DMS53 (cell line): ENCODE measurements at places on chromosomes 7 and 10.

DNA sequence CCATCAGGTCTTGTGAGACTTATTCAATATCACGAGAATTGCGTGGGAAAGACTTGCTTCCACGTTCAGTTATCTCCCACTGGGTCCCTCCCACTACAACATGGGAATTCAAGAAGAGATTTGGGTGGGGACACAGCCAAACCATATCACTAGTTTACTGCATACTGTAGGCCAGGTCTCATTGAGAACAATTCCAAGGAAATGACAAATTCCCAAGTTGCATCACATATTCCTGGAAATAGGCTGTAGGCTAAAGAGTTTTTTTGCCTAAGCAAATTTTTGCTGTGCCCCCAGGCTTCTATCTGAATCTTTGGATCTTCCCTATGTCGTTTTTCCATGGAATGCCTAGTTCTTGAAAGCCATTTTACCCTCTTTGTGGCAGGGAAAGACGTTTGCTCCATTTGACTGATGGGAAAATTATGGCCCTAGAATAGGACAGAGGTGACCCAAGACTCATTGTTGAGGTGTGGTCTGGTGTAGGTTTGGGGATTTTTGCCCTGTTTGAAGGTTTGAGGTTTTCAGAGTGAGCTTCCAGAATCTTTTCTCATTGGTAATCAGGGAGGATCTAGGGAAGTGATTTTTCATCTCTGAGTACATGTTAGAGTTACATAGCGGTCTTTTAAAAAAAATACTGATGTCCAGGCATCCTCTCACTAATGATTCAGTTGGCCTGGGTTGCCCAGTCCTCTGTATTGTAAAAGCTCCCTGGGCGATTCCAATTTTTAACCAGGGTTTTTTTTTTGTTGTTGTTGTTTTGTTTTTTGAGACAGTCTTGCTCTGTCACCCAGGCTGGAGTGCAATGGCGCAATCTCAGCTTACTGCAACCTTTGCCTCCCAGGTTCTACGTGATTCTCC, 44.4 kb downstream of the TACR2 start:
- no peak for DNase-seq

DNA sequence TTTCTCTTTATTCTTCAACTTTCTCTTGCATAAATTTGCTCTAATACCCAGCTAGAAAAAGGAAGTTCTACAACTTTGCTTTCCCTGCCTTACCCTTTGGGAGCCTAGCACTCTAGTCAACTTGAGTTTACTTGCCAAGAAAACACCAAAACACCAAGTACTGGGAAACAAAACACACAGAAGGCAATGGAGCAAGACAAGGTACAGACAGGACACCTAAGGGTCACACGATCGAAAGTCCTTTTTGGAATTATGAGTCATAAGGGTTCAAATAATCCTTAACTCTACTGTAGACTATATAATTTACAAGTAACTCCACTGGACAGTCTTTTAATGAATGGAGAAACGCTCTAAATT, 42.6 kb upstream of the ANAPC16 start:
- no peak for DNase-seq

GRCh38 chr7:139984642-139985539, 77.9 kb downstream of the PARP12 start:
- DNase-seq, result no peak

GRCh38 chr10:126081841-126082466, 185.6 kb downstream of the FANK1 start:
- DNase-seq, result no peak

DNA sequence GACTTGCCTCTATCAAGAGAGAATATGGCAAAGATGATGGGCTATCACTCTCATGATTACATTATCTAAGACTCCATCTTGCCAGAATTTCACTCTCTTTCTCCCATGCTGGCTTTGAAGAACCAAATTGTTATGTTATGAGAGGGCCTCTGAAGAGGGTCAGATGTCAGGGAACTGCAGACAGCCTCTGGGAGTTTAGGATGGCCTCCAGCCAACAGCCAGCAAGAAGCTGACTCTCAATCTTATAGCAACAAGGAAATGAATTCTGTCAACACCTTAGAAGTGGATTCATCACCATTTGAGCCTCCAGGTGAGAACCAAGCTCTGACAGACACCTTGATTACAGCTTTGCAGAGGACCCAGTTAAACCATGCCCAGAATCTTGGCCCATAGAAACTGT, 33.6 kb downstream of the ZNF22 start:
- DNase-seq, result peak; percentile 15

DNA sequence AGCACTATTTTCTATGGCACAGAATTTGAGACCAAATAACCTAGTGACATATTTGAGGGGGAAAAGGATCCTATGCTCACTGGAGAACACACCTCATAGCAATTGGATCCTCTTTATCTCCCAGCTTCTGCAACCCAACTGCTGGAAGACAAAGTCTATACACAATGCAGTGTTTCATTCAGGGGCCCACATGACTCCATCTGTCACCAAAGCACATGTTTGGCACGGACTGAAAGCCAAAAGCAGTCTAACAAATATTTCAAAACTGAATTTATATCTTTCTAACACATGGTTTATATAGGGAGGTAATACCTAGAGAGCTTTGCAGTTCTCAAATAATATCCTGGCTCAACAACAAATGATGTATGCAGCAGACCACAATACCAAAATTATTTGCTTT, 39.2 kb downstream of the ADAM12 start:
- no peak for DNase-seq

GRCh38 chr7:141654551-141654950, 47.4 kb downstream of the DENND11 start:
- peak; percentile 95 for DNase-seq

- DNase-seq, result peak; percentile 85
Observed at GRCh38 chr7:136336932-136337331, 359.8 kb upstream of the MTPN start.

GRCh38 chr10:42979721-42980467, 97.0 kb upstream of the RET start:
- no peak for DNase-seq

DNA sequence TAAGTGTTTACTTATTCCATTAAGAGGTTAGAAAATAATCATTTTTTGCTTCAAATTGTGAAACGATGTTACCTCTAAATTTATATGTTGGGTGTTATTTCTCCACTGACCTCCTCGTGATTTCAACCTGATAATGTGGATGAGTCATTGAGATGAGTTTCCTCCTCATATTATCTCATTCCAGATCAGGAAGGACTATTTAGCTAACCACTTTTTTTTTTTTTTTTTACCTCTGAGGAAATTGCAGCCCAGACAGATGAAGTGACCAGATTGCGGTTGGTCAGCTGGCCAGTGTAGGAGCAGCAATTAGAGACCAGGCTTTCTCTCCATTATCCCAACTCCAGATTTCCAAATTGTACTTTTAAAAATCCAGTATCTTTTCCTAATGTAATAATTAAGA, 248.7 kb downstream of the FZD1 start:
- DNase-seq, result peak; percentile 82

- DNase-seq, result no peak
Observed at GRCh38 chr7:139574618-139575337, 51.3 kb downstream of the CLEC2L start.

- DNase-seq, result no peak
Observed at GRCh38 chr10:110897184-110897583, 21.8 kb downstream of the BBIP1 start.

GRCh38 chr7:10740805-10741204, 232.9 kb upstream of the PHF14 start:
- DNase-seq, result no peak

GRCh38 chr7:1100386-1100785, 12.5 kb downstream of the GPER1 start:
- DNase-seq, result no peak

DNA sequence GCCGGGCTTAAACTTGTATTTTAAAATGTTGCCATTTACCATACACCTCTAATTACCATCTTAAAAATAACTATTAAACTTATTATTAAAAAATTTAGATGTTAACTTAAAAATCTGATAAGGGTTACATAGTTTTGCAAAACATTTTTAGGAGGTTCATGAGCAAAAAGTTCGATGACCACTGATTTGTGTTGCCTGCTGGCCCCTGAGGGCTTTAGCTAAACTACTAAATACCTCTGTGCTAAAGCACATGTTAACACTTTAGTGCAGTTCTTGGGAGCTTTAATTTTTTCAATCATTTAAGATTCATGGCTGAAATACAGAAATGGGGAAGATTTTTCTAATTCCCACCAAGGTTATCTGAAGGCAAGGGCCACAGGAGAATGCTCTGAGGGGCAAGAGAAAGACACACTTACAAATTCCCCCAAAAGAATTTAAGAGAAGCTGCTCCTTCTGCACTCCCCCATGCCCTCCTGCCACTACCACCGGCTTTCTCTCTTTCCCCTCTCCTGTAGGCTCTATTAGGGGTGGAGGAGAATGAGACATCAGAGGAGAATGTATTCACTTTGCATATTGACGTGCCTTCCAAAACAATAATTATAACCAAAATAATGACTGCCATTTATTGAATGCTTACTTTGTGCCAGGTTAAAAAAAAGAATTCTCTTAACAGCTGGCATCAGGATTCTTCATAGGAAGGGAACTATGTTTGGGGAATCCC, 106.2 kb downstream of the RTKN2 start:
- no peak for DNase-seq

DNA sequence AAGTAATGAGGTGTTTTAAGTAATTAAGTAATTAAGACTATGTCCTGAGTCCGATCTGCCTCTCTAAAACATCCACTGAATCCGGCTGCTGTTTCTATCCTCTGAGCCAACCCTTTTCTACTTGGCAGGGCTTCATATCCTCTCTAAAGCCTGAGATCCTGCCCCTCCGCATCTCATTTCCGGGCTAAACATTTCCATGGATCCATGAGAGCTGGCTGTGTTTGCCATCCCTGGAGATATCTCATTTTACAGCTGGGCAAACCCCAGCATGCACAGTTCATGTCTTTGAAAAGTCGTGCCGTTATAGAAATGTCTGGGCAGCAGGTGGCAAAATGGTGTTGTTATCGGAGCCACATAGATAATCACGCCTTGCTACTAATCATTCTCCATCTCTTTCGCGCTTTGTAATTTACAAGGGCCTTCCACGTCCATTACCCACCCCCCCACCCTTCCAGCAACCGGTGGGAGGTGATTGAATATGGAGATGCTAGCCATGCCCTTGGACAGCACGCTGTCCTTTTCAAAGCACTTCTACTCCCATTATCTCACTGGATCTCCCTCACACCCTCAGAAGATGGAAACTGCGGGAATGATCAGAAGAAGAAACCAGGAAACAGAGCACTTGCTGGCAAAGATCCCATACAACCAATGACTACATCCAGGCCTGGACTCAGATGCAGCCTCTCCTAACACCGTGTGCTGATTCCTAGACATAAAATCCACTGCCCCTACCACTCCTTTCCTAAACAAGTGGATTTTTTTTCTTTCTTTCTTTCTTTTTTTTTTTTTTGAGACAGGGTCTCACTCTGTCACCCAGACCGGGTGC, 1189.2 kb downstream of the TYW1 start:
- no peak for DNase-seq

DNA sequence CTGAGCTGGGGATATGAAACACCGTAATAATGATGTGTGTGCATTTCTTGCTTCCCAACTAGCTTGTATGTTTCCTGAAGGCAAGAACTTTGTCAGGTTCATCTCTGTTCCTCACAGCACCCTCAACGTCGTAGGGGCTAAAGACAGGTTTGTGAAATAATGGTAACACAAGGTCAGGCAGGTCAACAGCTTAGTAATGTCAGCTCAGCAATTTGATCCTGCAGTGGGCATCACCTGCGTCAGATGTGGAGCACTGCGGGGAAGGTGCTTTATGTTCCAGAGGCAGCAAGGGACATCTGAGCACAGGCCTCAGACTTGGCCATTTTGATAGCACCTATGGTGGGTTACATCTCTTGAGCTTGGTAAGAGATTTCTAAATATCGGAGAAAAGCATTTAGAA, 51.8 kb upstream of the BTBD16 start:
- DNase-seq, result no peak

DNA sequence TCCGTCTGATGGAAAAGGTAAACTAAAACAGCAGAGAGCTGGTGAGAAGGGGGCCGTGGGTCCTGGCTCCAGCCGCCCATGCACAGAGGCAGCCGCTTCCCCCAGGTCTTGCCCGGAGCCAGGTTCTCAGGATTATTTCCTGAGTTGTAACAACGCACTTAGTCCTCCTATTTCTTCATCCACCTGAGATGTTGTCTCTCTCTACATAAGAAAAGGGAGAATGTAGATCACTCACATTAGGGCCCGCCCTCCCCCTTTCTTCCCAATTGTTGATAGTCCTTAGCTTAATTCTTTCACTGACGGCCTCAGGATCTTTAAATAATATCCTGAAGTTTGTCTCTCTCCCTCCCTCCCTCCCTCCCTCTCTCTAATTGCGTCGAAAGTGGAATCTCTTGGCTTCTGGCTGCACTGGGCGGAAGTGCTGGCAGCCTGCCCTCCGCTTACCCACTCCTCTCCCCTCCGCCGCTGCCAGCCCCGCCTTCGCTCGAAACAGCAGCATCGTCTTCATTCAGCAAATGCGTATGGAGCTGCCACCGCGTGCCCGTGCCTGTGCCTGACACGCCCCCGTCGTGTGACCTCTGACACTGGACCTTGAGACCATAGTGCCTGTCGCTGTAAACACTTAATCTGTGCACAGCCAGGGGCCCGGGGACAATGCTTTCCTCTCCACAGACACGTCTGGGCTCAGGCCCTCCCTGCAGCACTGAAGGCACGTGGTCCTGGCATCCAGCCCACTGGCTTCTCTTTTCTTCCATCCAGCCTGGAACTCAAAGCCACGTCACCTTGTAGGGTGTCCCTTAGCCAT, 174.5 kb upstream of the PPP2R2D start:
- DNase-seq, result no peak

GRCh38 chr7:51569581-51569980, 253.0 kb upstream of the COBL start:
- DNase-seq, result no peak

DNA sequence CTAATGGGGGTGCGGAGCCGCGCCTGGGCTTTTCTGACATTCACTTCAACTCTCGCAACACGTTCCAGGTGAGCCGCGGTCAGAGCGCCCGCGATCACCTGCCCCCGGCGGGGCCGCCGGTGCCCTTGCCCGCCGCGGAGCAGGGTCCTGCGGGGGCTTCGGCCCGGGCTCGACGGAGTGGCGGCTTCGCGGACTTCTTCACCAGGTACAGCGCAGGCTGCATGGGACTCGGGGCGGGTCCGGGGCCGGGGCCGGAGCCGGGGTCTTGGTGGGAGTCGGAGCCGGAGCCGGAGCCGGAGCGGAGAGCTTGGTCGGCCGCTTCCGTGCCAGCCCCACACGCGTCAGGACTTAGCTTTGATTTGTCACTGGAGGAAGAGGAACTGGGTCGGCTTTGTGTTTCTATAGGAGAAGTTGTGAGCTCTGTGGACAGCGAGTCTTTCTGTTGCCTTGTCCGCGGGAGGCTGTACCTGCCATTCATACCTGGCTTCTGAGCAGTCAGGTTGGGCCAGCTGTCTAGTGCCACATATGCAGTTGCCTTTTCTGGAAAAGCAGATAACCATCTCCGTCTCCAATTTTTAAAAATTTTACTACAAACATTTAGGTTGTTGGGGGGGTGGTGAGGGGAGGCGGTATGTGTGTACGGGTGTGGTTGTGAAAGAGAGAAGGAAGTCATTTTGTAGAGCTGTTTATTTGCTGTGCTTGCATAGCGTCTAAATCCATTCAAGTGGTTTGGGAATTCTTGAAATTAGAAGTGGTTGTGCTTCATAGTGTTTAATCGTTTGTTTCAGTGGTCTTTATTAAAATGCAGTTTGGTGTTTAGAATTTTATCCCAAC, 1.3 kb downstream of the TBC1D12 start:
- peak; percentile 87 for DNase-seq

GRCh38 chr7:38461887-38462286, 169.3 kb downstream of the AMPH start:
- DNase-seq, result no peak
